ENCODE measurements at places on chromosomes 5 and 9.

GRCh38 chr5:126376443-126376842, 46.8 kb upstream of the GRAMD2B start:
- DNase-seq: no peak

DNA sequence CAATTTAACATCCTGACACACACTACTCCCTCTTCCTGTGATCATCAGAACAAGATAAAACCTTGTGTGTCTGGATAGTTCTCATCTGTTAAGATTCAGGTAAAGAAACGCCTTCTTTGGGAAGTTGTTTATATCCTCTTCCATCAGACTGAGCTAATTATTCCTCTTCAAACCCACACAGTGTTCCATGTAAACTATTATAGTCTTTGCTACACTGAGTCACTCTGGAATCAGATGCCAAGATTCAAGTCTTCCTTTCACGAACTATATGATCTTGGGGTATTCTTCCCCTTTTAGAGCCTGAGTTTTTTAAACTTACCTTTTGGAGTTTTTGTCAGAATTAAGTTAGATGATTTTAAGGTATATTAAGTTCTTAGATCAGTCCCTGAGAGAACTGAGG, 2.0 kb downstream of the OR1J1 start:
- DNase-seq: no peak

- DNase-seq: no peak
These were observed 334.2 kb downstream of the IRX1 start for GRCh38 chr5:3929799-3930198.

GRCh38 chr5:138945421-138946240, 70.5 kb upstream of the LRRTM2 start:
- DNase-seq: no peak

GRCh38 chr9:127133739-127134167, 11.3 kb upstream of the ANGPTL2 start:
- DNase-seq: no peak

DNA sequence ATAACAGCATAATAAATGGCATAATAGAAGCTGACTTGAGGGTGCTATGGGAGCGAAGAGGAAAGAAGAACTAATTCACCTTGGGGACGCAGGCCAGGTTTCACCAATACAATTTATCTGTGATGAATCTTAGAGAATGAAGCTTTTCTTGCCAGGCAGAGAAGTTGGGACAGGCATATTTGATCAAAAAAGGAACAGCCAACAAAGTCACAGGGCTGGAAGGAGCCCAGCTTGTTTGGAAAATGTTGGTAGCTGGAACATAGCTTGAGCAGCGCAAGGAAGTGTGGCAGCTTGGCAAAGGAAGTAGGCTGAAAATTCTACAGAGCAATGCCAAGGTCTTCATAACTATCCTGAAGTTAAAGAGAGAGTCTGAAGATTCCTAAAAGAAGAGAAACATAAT, 181.5 kb upstream of the OR13F1 start:
- no peak for DNase-seq

GRCh38 chr5:26622947-26623346, 415.4 kb downstream of the CDH9 start:
- DNase-seq: no peak

DNA sequence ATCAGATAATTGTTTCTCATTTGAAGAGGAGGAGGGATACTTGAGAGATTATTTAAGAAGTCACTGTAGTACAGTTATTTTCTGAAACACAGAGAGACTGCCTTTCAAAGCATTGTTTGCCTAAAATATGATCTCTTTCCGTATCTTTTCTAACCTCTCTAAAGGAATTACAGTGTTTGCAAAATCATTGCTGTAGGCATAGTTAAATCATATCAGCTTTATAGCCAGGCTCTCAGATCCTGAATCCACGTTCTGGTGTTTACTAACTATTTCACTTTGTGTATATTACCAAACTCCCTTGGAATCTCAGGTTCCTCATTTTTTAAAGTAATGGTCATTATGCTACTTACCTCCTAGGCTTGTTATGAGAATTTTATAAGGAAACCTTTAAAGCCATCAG, 1151.6 kb upstream of the CDH9 start:
- no peak for DNase-seq

DNA sequence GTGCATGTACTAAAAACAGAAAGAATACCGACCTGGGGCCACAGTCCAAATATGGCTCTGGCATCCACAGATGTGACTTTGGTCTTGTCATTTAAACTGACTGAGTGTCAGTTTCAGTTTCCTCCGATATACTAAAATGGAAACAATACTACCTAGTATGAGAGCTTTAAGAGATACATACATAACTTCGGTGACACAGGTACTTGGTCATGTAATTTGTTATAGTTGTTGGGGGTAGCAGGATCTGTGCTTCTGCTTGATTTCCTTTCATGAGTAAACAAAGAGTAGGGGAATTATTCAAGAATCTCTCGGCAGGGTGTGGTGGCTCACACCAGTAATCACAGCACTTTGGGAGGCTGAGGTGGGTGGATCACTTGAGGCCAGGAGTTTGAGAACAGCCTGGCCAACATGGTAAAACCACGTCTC, 32.1 kb downstream of the MTMR12 start:
- DNase-seq: no peak

DNA sequence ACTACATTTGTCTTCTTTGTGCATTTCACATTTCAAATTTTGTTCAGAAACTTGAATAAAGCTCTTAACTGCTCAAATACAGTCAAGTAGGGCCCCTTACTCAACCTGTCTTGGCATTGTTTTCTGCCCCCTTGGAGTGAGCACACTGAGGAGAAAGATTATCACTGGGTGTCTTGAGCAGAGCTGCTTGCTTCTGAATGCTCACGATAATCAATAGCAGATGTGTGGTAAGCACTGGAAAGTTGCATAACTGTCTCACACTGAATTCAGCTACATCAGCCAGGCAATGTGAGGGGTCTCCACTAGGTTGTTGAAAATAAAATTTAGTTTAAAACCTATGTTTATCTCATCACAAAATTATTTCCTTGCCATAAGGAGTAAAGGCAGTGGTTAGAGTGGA, 7.8 kb upstream of the TNFAIP8 start:
- no peak for DNase-seq

DNA sequence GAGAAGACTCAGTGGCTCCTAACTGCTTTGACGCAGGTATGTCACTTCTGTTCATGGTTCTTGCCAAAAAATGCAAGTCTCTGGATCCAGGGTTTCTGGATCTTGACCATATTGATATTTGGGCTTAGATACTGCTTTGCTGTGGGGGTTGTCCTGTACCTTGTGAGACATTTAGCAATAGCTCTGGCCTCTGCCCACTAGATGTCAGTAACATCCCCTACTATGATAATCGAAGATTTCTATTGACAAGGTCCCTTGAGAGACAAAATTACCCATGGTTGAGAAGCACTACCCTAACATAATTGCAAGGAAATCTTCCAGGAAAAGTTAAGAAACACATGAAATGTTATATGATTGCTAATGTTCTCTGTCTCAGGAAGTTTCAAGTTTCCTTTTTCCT, 285.4 kb downstream of the TMEM232 start:
- no peak for DNase-seq

- no peak for DNase-seq
These were observed 7.8 kb downstream of the SH3PXD2B start for GRCh38 chr5:172446336-172447051.

DNA sequence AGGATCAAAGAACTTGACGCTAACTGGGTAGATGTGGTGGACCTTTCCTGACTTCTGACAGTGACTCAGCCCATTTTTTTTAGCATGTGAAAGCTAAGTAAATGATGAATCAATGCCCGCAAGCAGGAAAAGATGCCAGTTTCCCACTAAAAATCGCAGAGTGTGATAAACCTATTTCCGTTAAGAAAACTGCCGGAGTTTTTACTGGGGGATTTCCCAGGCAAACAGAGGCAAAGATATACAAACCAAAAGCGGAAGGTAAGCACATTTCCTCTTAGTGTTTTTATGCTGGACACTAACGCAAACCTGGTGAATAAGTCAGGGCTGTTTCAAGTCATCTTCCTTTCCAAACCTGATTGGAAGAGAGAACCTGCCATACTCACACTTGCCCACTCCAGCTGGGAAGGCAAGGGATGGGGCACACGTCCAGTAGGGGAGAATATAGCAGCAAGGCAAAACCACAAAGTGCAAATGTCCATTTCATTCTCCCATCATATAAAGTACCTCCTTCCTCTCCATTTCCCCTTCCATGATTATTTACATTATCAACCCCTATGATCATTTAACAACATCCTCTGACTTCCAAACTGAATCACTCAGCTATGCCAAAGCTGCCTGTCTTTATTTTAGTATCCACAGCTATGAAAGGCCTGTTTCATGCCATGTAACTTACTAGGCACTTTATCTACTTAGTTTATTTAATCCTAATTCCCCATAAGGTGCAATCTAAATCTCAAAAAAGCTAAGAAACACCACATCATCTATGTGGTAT, 349.7 kb upstream of the RFX3 start:
- DNase-seq: no peak

- DNase-seq: no peak
These were observed 1888.9 kb upstream of the CDH6 start for GRCh38 chr5:29304545-29304944.

- DNase-seq: no peak
These were observed 142.1 kb downstream of the LIFR start for GRCh38 chr5:38414348-38414747.

DNA sequence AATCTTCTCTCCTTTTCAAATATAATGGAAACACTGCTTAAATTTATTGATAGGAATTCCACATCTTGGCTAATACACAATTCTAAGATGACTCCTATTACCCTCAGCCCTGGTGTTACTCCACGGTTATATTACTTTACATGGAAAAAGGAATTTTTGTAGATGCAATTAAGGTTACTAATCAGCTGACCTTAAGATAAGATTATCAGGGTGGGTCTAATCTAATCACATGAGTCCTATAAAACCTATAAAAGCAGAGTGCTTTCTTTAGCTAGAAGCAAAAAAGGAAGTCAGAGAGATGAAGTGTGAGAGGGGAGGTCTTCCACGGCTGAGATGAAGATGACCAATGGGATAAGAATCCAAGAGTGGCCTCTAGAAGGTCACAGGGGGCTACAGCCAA, 268.6 kb downstream of the PDE4D start:
- no peak for DNase-seq

DNA sequence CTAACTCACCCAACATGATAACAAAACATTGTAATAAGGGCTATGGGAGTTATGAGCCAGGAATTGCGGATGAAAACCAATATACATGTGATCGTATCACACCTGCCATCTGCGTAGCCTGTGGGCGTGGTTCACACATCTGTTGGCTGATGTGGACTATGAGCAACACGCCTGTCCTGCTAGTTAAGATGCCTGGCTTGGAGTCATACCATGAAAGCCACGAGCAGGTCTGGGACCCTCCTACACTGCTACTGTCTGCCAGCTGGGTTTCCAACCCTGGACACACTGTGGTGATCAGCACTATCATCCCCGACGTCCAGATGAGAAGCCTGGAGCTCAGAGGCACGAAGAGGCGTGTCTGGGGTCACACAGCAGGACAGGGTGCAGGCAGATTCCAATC, 40.2 kb downstream of the STK10 start:
- DNase-seq: no peak

DNA sequence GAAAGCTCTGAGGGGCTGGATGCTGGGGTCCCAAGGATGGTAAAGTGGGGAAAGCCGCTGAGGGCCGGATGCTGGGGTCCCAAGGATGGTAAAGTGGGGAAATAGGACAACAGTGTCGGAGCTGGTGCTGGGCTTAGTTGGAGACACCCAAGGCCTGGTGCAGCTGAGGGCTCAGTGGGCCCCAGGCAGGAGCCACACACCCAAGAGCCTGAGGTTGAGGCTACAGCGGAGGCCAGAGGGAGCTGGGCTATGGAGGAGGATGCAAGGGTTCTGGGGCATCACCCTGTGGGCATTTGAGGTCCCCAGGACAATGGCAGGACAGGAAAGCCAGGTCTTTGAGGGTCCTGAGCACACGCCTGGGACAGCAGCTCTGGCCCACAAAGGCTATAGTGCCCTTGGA, 19.1 kb upstream of the SLC9A3 start:
- DNase-seq: no peak

GRCh38 chr5:1934056-1934394, 51.3 kb upstream of the IRX4 start:
- no peak for DNase-seq

DNA sequence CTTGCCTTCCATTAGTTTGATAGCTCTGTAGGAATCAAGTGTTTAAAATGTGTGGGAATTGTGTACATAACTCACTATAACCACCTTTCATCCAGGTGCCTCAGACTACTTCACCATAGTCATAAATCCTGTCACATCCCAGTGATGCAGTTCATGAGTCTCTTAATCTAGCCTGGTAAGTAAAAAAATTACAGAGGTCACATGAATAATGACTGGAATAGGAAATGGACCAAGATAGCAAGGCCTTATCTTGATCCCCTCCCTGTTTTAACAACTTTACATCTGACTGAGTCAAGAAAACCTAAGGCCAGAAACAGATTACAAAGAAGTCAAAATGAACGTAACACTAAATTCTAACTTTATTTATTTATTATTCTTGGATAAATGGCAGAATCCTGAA, 1.5 kb upstream of the RNF145 start:
- DNase-seq: no peak

DNA sequence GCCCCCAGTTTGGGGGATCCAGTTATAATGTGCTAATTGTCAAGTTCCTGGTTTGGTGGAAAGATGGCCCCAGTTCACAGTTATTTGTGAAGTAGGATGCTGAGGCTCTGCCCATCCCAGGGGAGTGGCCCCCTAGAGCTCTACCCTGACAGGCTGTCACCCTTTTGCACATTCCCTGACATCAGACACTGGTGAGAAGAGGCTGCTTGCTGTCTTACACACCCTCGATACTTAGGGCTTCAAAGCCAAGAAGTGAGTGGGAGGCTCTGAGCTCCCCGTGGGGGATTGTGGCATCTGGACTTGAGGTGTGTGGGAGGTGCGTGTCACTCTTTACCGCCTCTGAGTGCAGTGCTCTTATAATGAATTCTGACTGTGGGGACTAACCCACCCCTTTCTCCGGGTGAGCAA, 168.5 kb downstream of the DOCK2 start:
- DNase-seq: no peak

GRCh38 chr9:13431692-13432091, 152.2 kb upstream of the MPDZ start:
- DNase-seq: no peak

DNA sequence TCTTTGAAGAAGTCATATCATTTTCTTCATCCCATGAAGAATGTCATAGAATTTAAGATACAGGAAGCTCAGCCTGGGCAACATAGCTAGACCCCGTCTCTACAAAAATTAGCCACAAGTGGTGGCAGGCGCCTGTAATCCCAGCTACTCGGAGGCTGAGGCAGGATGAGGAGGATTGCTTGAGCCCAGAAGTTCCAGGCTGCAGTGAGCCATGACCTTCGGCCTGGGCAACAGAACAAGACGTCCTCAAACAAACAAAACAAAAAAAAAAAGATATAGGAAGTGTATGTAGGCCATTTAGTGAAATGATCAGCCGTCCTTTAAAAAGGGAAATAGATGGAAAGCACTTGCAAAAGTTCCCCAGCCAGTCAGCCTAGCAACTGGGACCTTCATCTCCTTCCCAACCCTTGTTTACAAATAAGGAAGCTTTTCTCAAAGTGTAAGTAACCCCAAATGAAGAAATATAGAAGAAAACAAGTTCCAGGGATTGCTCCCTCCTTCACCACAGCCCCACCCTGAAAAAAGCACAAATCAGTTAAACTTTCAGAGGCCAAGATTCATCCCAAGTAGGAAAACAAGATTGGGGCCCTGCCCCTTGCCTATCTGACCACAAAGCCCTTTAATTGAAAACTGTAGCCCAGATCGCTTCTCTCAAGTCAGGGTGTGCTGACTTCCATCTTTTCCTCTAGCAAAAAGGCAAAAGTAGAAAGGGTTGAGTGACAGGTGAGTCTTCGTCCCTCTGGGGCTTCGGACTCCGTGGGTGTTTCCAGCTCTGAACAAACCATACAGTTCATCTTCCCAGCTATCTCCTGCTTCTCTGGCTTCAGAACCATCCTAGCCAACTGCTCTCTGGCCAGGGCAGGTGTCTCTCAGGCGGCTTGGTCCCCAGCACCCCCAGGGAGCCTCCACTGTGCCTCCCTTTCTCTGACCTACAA, 1.2 kb downstream of the SLC31A2 start:
- no peak for DNase-seq
